ENCODE measurements at places on chromosomes 16 and 17.
A peak's percentile ranks its signal among the peaks of the same experiment; 100 is the strongest.

- DNase-seq = no peak
Observed at GRCh38 chr17:48484850-48485249, 46.0 kb downstream of the HOXB1 start.

DNA sequence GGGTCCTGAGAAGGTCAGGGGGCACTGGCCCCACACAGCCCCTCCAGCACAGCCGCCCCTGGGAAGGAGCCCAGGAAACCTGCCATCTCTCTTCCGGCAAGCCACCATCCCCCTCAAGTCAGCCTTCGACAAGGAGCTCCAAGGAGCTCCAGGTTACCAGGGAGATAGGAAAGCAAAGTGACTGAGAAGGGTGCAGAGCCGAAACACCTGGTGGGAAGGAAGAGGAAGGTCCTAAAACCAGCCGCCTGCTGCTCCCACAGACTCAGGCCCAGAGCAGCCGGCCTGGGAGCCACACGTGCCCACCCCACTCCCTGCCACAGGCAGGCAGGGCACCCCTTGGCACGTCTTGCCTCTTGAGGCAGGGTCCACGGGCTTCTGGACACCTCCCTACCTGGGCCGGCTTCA, 80.7 kb downstream of the TIMM22 start:
- DNase-seq = no peak

- DNase-seq = no peak
Observed at GRCh38 chr17:9332132-9332494, 243.5 kb downstream of the STX8 start.

GRCh38 chr16:674968-675883, at the start of gene RHBDL1:
Gene RHBDL1 (plus strand): TSS chr16:675671. CDS start chr16:675791, 120 bp downstream.
- no peak for DNase-seq

- DNase-seq = no peak
Observed at GRCh38 chr17:44830359-44831288, 537 bp upstream of the GJC1 start.

GRCh38 chr17:50047488-50048126, 8.3 kb upstream of the ITGA3 start:
- DNase-seq = no peak

DNA sequence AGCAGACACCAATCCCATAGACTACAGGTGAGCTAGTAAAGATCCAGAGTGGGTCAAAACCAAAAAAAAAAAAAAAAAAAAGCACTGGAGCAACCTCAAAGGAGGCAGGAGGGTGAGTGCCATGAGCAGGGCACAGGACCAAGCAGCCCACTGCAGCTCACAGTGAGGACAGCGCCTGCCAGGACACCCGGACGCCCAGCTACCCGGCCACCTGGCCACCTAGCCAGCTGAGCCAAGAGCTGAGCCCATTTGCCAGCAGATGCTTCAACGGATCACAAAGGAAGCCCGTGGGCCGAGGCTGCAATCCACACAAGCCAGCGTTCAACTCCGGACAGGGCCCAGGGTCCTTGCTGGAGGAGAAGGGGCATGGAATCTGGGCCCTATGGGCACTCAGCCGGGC, 15.1 kb downstream of the AXIN1 start:
- DNase-seq = no peak

- no peak for DNase-seq
Observed at GRCh38 chr16:27175888-27176287, 27.4 kb upstream of the KDM8 start.

DNA sequence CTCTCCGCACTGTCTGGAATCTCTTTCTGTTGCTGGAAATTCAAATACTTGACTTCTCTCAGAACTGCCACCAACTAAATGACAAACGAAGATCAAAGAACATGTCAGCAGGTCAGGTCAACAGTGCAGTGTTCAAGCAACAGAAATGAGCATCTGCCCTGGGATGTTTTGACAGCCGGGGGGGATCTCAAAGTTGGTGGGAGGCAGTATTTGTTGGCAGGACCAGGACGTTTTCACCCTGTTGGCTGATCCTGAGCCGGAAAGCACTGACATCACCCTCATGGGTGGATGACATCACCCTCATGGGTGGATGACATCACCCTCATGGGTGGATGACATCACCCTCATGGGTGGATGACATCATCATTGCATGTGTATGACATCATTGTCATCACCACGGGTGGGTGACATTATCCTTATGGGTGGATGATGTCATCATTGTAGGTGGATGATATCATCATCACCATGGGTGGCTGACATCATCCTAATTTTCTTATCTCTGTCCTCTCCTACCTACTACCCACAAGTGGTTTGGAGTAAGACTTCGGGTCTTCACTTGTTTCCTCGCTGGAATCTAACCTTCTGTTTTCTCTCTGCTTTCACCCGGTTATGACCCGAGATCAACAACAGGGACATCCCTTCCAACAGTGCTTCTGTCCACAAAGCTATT, 18.9 kb downstream of the DNAH17 start:
- DNase-seq = no peak

- DNase-seq = no peak
Observed at GRCh38 chr16:9793623-9794022, 388.6 kb downstream of the GRIN2A start.

DNA sequence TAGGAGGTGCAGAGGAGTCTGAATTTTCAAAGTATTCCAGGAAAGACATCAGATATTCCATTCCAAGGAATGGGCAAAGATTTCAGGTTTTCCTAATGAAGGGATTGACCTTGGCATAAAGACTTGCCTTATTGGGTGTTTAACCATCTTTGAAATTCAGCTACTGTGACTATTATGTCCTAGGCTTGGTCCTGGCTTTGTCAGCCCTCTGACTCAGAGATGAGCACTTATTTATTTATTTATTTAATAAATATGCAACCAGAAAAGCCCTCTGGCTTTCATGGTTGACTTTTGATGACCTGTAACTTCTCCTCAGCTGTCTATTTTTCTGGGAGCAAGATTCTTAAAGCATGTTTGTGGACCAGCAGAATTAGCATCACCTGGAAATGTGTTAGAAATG, 455.1 kb downstream of the KIF2B start:
- DNase-seq = no peak

DNA sequence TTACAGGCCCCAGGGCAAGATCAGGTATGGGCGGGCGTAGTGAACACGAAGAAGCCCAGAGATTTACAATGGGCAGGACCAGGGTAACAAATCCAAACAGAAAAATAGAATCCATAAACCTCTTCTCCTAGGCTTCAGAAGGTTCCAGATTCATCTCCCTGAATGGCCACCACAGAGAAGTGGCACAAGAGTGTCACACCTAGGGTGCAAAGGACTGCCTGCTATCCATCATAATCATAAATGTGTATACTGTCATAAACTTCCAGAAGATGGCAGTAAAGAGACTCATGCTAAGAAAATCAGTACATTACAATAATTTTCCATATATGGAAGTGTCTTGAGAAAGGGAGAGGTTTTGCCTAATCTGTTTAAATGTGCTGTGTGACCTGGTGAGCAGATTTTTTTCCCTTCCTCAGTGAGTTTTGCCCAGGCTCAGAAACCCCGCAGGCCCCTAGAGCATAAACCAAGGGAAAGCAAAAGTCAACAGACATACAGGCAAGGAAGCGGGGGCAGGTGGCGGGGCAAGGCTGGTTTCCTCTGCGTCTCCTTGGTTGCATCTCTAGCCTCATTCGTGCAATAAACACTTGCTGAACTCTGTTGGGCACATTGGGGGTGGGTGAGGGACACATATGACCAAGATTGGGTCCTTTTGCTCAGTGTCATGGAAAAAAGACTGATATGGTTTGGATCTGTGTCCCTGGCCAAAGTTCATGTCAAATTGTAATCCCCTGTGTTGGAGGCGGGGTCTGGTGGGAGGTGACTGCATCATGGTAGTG, 92.0 kb upstream of the CDH5 start:
- no peak for DNase-seq

DNA sequence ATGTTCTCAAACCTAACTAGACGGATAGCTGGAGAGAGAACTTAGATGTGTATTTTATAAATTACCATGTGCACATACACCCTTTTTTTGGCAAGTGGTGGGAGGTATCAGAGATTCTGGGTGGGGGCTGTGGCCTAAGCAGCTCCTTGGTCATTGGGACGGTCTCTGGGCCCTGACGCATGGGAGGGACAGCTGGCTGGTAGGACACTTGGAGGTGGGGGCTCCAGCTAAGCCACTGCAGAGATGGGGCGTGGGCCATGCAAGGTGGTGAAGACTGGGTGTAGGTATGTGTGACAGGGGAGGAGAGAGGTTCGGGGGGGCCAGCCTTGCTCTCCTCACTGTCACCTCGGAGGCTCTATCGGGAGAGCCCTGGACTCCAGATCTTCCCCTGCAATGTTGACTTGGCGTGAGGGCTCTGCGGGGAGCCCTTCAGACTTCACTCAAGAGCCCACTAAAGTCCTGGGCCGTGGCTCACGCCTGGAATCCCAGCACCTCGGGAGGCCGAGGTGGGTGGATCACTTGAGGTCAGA, 17.1 kb downstream of the C1QTNF1 start:
- DNase-seq = no peak

- DNase-seq = no peak
Observed at GRCh38 chr16:8320131-8320530, 270.2 kb downstream of the TMEM114 start.

DNA sequence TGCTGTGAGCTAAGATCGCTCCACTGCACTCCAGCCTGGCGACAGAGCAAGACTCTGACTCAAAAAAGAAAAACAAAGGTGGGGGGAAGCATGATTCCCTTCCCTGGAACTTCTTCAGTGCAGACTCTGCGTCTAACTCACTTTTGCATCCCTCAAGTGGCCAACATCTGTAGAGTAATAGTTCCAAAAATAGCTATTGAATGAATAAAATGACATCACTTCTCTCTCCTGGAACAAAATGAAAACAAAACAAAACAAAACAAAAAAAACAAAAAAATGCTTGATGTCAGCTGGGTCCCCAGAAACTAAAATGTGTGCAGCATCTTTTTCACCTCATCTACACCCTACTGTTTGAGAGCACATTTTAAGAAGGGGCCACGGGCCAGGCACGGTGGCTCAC, 197.7 kb upstream of the NOG start:
- DNase-seq = no peak

DNA sequence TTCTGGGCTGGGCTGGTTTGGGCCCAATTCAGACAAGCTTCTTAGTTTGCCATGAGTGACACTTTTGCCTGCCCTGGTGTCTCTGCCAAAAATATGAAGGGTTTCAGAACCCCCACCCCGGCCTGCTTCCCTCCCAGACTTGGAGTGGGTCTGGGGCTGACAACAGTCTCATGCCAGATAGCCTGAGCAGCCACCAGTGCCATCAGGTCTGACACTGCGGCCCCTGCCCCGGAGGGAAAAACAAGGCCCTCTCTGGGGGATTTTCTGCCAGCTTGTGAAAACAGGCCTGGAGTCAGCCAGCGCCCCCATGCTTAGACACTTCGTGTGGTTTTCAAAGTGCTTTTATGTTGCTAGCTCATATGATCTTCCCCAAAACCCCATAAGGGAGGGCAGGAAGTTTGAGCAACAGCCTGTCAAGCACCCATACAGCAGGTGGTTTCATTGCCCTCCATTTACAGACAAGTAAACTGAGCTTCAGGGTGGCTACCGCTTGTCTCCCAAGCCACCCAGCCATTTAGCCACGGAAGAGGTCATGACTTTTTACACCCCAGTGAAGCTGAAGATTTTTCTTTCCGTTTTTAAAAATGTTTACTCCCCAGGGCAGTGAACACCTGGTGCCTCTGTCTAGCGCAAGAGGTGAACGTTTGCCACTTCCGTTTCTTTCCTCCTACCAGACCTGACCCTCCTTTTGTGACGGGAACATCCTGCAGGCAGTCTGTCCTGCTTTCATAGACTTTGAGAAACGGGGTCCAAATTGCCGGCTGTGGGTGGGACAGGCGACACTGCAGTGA, 300.6 kb downstream of the SEC14L1 start:
- DNase-seq = peak; percentile 62

DNA sequence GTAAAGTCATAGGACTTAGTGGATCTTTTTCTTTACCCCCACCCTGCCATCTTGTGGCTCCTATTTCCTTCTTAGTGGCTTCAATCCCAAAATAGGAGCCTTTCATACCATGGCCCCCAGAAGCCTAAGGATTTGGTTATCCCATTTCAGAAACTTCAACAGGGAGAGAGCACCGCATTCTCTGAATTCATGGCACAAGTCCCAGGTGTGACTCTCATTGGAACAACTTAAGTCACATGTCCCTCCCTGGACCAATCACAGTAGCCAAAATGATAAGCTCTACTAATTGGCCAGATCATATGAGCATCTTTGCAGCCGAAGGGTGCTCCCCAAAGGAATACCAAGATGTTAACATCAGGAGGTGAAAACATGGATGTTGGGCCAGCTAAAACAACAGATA, 43.2 kb downstream of the AXIN2 start:
- DNase-seq = no peak

DNA sequence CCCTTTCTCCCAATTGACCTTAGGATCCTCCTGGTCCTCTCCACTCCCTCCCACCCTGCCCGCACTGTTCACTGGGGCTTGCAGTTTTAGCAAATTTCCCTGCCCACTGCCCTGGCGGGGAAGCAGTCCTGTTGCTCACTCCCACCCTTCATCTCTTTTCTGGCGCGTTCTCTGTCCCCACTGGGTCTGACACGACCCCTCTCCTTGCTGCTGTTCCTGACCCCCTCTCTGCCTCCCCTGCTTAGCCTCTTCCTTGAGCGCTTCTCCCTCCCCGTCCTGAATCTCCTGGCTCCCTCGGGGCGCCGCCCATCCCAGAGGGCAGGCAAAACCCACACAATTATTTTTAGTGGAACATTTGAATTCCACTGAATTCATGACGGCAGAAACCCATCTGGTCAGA, 1796.4 kb downstream of the TP53TG3F start:
- no peak for DNase-seq

DNA sequence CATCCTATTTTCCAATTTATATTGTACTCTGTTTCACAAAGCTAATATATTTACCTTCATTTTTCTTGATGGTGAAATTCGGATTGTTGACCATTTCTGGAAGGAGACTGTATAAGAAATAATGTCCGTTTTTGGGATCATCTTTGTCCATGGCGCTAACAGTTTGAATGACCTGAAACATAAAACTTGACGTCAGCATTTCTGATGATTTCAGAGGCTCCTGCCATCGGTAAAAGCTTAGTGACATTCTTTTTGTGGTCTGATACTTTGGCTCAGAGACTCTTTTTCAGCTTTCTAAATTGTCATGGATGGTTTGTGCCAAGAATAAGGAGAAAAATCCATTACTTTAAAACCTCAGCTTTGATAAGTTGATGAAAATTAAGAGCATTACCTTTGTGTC, 322.5 kb downstream of the CDH8 start:
- no peak for DNase-seq

DNA sequence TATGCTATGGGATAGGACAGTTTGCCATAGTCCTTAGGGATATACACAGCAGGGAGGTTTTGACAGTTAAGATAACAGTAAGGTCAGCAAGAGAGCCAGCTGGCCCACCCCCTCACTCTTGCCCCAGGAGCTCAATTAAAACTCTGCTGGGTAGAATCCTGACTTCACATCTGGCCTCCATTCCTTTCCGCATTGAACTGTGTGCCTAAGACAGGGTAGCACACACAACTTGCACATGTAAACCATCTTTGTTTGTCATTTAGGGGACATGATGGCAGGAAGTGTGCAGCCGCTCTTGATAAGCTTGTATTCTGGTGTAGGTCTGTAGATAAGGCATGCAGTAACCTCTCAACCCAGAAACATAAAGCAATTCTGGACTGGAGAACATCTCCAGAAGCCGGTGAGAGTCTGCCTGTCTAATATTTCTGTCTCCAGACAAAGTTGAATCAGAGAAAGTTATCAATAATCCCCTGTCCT, 5.2 kb downstream of the MINK1 start:
- DNase-seq = no peak
